AG08395 (cell line): ENCODE measurements at places on chromosomes 6 and 20.

GRCh38 chr6:157236040-157236725 lies 87.1 kb downstream of the TMEM242 start:
- no peak for DNase-seq

- DNase-seq, result no peak
Measured at GRCh38 chr20:1932971-1933370, 37.8 kb downstream of the SIRPA start.

- no peak for DNase-seq
Measured at GRCh38 chr6:119076576-119077390, 1.7 kb downstream of the FAM184A start.

DNA sequence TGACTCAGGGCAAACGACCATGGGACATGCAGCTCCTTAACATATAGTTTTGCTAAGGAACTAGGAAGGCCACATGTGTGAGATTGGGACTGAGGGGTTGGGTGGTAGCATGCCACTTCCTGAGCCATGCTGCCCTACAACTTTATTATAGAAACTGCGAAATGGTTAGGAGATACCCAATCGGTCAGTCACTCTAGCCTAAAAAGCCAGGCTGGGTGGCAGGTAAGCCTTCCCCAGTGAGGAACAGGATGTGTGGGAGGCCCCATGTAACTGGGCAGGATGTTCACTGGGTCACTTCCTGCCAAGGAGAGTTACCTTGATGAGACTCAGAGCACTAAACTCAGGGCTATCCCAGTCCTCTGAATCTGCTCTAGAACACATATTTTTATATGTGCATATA lies 123.5 kb downstream of the MAP3K7 start:
- no peak for DNase-seq

GRCh38 chr6:6760002-6760401 lies 171.5 kb downstream of the LY86 start:
- no peak for DNase-seq

- DNase-seq, result peak; percentile 15
Measured at GRCh38 chr6:101544286-101544685, 150.8 kb downstream of the GRIK2 start.

DNA sequence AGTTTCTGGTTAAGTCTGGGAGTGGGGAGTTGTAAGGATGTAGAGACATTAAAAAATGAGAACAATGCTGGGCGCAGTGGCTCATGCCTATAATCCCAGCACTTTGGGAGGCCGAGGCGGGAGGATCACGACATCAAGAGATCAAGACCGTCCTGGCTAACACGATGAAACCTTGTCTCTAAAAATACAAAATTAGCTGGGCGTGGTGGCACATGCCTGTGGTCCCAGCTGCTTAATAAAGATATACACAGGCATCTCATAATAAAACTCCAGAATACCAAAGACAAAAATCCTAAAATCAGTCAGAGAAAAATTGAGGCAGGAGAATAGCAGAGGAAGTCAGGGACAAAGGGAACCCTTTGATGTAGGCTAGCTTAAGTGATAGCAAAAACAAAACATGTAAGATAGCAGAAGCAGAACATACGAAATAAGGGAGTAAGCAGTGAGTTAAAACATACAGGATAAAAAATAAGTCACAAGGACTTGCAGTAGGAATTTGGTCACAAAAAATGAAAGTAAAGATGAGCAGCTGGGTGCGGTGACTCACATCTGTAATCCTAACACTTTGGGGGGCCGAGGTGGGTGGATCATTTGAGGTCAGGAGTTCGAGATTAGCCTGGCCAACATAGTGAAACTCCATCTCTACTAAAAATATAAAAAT lies 23.6 kb downstream of the DDX43 start:
- DNase-seq, result no peak

DNA sequence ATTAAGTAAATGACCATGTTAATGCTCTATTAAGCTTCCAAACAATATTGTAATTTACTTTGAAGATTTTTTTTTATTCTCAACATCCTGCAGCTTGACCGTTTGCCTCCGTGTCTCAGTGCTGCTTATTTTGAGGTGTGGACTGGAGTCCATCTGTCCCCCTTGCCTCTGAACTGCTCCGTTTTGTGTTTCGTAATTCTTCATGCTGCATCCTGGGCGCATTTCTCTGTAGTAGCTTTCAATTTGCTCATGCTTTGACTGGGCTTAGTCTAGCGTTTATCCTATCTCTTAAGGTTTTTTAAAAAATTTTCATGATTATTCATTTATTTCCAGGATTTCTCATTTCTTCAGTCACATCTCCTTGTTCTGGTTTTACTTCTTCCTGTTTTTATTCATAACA lies 37.8 kb downstream of the PTPN1 start:
- DNase-seq, result no peak

DNA sequence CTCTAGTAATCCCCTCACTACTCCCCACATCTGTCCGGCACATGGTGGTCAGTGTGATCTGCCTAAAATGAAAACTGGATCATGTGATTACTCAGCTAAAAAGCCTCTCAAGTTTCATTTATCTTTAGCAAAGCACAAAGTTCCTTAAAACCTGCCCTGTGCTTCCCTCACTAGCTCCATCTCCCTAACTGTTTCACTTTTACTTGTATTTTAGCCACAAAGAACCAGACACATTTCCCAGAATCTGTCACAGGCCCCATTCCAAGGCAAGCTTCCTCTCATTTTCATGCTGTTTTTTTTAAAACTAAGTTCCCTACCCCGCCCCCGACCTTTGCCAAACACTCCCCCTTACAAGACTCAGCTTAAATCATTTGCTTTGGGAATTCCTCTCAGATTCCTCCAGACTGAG lies 8.9 kb upstream of the IGF2R start:
- DNase-seq, result no peak

- DNase-seq, result no peak
Measured at GRCh38 chr6:168537540-168537884, 96.5 kb downstream of the SMOC2 start.

GRCh38 chr6:34301408-34301807 lies 52.6 kb upstream of the SMIM29 start:
- DNase-seq, result peak; percentile 10

DNA sequence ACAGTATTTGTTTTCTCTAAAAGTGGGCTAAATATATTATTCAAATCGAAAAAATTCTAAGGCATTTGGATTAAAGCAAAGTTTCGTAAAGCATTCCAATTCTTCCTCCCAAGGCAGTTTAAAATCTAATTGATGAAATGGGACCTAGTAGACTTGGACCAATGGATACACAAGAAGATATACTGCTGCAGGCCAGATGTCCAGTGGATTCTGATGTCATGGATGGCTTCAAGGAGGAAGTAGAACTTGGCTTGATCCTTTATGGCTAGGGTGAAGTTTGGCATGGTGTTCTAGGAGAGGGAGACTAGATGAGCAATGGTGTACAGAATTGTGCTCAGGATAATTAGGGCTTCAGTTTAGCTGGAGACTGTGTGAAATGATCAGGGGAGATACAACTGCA lies 559.5 kb upstream of the MMS22L start:
- DNase-seq, result peak; percentile 10

- peak; percentile 26 for DNase-seq
Measured at GRCh38 chr6:12008366-12009179, 3.5 kb upstream of the HIVEP1 start.

- DNase-seq, result no peak
Measured at GRCh38 chr6:160124007-160124406, 2.4 kb downstream of the SLC22A1 start.
